ENCODE measurements at places on chromosomes 7 and 10. TPM values are rescaled to one million over a fixed set of nuclear protein-coding genes. Genes with fewer than 3 reads are reported as not detected.
A peak's percentile ranks its signal among the peaks of the same experiment; 100 is the strongest.

GRCh38 chr7:80666376-80666775 lies 27.9 kb downstream of the CD36 start:
- no peak overlapping the region for H3K27ac ChIP-seq
- no peak overlapping the region for H3K4me3 ChIP-seq
- H3K36me3 ChIP-seq, result peaks cover 14% of the 10 kb centered on the region
- no peaks in the 10 kb centered on the region for H3K4me1 ChIP-seq

- DNase-seq, result no peak
- no peak overlapping the region for H3K27ac ChIP-seq
These were observed 92.1 kb downstream of the PPP1R3C start for GRCh38 chr10:91540733-91541132.

GRCh38 chr7:6590645-6591110 lies 857 bp downstream of the INTS15 start:
- no peaks in the 10 kb centered on the region for H3K27me3 ChIP-seq
- H3K27ac ChIP-seq, result peak overlapping the region; percentile 75
- H3K4me1 ChIP-seq, result peaks cover 16% of the 10 kb centered on the region
- H3K4me3 ChIP-seq, result peak overlapping the region; percentile 81
- no peak for DNase-seq

Gene PRSS2
- not detected for total RNA-seq

Gene CDK13
- 51.4 TPM for total RNA-seq

Gene SLC26A3
- total RNA-seq, result not detected

Gene TMEM273
- 63.1 TPM for total RNA-seq

Gene MYO3A
- 0.06 TPM for total RNA-seq
